ENCODE measurements at places on chromosomes 3 and 15. TPM values are rescaled to one million over a fixed set of nuclear protein-coding genes. Genes with fewer than 3 reads are reported as not detected.

RAB5A gene
- total RNA-seq = 68.6 TPM

GRCh38 chr15:94305133-94305532 lies 73.8 kb downstream of the MCTP2 start:
- DNase-seq = no peak
- no peak overlapping the region for H3K27ac ChIP-seq
- H3K36me3 ChIP-seq = peaks cover 31% of the 10 kb centered on the region
- no peaks in the 10 kb centered on the region for H3K27me3 ChIP-seq

DNA sequence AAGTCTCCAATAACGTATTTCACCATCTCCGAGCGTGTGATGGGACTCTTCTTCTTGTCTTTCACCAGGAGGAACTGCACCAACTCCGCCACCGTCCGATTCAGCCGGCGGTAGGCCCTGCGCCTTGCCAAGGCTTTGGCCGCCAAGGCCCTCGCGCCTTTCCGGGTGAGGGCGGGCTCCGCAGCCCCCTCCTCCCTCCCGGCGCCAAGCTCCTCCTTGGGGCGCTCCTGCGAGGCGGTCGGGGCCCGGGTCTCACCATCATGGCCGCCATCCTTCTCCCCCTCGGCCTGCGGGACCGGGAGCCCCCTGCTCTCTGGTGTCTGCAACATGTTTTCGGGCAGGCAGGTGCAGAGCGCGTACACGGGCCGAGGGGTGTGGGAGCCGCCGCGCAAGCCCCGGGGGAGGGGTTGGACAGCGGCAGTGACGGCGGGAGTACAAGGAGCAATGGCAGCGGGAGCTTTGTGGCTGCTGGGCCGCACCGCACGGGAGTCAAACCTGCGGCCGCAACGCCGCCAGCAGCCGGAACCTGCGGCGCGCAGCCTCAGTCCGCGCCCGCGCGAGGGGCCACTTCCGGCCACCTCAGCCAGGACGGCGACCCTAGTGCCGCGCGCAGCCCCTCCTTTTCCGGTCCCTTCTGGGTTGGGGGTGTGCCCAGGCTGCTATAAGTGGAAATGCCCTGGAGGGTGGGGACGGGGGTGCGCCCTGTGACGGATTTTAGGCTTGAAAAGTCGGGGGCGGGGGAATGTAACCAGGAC lies at the start of gene MAGEF1:
Gene MAGEF1, minus strand, starts transcription at position 572 of the 755 bp plus-strand sequence. Its CDS starts 243 bp downstream, at position 329.
- H3K27ac ChIP-seq = peak within 1 kb of the TSS; percentile 94
- peak within 1 kb of the TSS; percentile 70 for H3K4me3 ChIP-seq
- H3K4me1 ChIP-seq = peaks cover 33% of the 10 kb centered on the region
- H3K36me3 ChIP-seq = no peaks in the 10 kb centered on the region
- peak; percentile 78 for DNase-seq

DNA sequence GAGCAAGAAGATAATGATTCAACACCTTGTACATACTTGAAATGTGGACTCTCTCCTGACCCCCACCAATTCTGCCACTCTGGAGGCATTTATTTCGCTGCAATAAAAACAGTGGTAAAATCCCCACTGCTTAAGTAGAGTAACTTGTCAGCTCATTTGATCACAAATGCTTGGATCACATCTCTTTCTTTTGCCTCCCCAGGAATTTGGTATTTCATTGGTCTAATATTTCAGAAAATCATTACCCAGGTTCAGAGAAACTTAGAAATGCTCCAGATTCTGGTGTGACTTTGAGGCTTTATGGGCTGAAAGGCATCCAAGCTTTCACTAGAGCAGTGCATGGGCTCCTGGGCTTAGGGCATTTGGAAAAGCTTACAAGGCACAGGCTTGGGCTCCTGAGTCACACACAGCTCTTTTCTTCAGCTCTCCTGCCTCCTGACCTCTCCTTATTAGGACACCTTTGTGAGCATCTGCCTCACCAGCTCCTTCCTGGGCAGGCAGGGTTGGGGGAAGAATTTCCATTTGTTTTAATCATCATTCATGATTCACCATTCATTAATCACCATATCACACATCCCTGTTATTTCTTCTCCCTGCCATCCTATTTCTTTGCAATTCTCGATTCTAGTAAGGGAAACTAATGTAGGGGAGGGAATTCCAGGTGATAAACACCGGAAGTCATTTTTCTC lies 22.5 kb downstream of the CDCP1 start:
- no peak for DNase-seq
- H3K4me3 ChIP-seq = no peak overlapping the region
- no peak overlapping the region for H3K27ac ChIP-seq
- peaks cover 5% of the 10 kb centered on the region for H3K4me1 ChIP-seq
- no peaks in the 10 kb centered on the region for H3K36me3 ChIP-seq

DNA sequence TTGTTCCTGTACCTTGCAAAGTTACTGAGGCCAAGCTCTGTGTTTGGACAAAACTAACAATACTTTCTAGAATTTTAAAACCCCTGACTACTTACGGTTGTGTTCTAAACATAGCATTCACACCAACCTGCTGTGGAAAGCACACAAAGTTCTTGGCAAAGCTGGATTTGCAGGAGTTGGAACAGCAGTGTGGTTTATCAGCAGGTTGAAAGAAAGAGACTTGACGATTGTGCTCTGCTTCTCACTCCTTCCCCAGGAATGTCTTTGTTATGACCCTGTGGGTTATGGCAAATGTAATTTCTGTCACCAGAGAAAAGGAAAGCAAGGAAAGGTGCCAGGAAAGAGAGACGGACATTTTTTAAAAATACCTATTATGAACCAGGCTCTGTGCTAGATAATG lies 165.5 kb upstream of the TGFBR2 start:
- H3K36me3 ChIP-seq = no peaks in the 10 kb centered on the region
- H3K27ac ChIP-seq = no peak overlapping the region
- peaks cover 15% of the 10 kb centered on the region for H3K4me1 ChIP-seq
- H3K27me3 ChIP-seq = no peaks in the 10 kb centered on the region
- H3K4me3 ChIP-seq = no peak overlapping the region

Measured in left lung (tissue), 14 donors.